Stimulated activated naive CD4-positive, alpha-beta T cell treated with Interleukin-2 at 50 U/mL for 16 hours (primary cell): ENCODE measurements at places on chromosomes 5 and 9.

- DNase-seq = no peak
These were observed 40.5 kb upstream of the TMC1 start for GRCh38 chr9:72480921-72481320.

- DNase-seq = no peak
These were observed 242.5 kb upstream of the RFX3 start for GRCh38 chr9:3768286-3768685.

- no peak for DNase-seq
These were observed 22.6 kb downstream of the ENTREP1 start for GRCh38 chr9:69347607-69348006.

DNA sequence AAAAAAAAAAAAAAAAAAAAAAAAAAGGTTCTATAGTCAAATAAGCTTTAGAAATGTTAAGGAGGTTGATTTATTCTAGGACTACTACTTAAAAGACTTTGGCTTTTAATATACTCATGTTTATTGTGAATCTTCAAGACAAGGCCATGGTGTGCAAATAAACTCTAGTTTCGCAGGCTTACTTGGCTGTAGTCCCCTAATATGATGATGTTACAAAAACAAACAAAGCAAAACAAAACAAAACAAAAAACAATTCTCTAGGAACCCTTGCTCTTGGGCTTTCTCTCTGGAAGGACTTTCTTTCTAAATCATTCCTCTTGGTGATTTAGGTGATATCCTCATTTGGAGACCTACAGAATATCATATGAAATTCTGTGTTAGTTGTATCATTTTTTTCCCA lies 172.0 kb downstream of the GDNF start:
- no peak for DNase-seq

DNA sequence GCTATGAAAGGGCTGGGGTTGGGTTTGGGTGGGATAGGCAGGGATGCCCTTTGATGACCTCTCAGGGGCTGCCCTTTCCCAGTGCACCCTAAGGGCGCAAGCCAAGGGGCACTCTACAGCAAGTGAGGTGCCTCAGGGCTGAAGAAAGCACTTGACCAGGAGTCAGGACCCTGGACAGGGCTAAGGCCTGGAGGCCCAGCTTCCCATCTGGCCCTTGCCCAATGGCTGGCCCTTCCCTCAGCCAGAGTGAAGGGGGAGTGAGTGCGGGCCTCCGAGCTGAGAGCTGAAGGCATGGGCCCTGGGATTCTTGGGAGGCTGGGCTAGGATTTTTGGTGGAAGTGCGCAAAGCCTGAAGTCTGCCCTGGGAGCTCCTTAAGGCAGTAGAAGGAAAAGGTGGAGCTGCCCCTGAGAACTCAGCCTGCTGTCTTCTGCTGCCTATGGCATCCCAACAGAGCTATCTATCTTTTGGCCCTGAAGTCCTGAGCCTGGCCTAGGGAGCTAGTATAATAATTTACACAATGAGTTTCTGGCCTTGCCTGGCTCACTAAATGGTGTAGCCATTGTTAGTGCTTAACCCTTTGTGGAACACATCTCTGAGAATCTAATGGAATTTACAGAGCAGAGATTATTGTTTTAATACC lies 16.4 kb downstream of the JADE2 start:
- no peak for DNase-seq

DNA sequence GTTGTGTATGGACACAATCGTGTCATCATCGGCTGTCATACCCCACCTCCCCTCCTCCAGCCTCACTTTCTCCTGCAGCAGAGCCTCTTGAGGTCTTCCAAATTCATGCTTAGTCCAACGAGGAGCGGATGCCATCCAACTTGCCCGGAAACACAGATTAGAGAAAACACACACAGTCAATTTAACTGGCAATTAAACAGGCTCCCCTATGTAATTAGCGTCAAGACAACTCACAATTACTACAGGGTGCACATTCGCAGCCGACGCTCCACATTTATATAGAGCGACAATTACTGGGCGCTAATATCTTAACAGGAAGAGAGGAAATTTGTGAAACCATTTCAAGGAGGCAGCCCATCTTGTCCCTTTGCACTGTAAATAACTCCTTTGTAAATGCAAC lies 86.0 kb upstream of the ZNF618 start:
- DNase-seq = no peak

DNA sequence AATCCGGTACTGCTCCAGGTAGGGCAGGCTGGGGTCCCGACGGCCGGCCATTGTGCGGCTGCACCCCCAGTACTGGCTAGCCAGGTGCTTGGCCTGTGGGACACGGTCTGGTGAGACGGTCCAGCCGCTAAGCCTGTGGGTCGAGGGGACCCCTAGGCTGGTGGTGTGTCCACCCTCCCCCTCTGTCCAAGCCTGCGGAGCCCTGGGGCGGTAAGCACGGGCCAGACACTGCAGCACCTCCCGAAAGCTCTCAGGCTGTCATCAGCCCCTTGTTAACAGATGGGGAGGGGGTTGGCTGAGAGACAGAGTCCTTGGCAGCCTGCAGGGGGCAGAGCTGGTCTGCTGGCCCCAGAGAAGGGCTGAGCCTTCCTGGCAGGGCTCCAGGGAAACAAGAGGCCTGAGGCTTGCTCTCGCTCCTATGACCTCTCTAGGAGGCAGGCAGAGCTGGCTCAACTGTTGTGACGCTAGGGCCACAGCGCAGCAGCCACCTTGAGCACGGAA lies 11.8 kb upstream of the MRNIP start:
- no peak for DNase-seq

GRCh38 chr5:60929024-60929423 lies 15.8 kb downstream of the ERCC8 start:
- DNase-seq = no peak

- DNase-seq = no peak
These were observed 56.5 kb upstream of the TESK1 start for GRCh38 chr9:35548571-35548970.

DNA sequence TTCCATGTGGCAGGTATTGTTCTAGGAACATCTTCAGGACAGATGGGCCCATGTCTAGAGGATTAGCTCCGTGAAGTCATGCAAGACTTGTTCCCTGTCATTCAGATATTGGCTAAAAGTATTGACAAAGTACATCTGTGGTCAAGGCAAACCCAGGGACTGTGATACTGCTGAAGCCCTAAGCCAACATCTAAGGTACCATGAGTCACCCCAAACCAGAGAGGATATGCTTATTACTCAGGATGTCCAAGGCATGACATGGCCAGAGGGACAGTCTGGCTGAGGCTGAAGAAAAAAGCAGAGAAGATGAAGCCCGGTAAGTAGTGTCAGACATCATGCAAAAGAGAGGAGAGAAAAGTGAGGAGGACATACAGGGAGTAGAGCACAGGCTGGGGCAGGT lies 31.0 kb downstream of the HMHB1 start:
- DNase-seq = no peak

DNA sequence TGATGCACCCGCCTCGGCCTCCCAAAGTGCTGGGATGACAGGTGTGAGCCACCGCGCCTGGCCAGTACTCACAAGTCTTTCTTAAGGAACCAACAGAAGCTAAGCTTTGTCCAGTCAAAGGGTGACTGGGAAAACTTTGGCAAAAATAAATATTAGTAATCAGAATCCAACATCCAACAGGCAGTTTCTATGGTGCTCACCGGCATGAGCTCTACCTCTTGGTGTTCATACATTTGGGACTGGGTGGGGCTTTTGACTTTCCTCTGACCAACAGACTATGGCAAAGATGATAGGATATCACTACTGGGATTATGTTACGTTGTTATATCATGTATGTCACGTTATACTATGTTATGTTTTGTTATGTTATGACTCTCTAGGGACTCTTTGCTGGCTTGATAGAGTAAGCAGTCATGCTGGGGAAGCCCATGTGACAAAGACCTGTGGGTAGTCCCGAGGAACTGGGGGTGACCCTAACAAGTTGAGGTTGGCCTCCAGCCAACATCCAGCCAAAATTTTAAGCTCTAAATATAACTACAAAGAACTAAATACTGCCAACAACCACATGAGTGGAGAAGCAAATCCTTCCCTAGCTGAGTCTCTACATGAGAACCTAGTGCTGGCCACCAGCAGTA lies 6.0 kb downstream of the RASGEF1C start:
- no peak for DNase-seq

DNA sequence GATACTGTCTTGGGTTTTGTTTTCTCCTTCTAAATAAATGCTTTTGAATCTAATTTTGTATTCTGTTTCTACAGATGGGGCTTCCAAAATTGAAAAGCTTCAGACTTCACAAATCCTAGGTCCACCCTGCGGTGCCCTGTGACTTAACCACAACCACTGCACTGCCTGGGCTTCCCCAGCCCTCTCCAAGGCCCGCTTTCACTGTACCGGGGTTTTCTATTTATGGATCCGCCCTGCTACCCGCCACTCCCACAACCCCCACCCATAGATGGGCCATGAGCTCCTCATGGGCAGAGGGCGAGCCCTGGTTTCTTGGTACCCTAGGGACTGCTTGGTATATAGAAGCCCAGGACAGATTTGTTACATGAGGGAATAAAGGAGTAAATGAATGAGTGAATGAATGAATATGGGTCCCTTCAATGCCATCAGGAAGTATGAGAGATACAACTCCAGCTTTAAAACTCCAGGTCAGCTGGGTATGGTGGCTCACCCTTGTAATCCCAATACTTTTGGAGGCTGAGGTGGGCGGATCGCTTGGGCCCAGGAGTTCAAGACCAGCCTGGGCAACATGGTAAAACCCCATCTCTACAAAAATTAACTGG lies 39.8 kb upstream of the NEK6 start:
- peak; percentile 8 for DNase-seq

- no peak for DNase-seq
These were observed 865.0 kb downstream of the PTPRD start for GRCh38 chr9:9747787-9748186.

GRCh38 chr5:401146-402034 lies 41.6 kb upstream of the EXOC3 start:
- no peak for DNase-seq

GRCh38 chr9:100473276-100474081 lies 530 bp downstream of the TMEFF1 start:
- peak; percentile 13 for DNase-seq

DNA sequence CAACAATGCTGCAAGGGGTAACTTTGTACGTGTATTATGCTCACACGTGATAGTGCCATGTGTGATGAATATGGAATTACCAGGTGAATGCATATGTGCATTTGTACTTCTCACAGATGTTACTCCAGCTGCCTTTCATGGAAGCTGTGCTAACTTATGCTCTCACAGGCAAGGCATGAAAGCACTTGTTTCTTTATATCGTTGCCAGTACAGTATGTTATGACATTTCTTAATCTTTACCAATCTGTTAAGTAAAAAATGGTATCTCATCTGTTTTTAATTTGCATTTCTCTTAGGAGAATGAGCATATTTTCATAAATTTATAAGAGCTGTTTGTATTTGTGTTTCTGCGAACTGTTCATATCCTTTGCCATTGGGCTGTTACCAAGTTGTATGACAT lies 311.8 kb upstream of the DMRT1 start:
- no peak for DNase-seq

DNA sequence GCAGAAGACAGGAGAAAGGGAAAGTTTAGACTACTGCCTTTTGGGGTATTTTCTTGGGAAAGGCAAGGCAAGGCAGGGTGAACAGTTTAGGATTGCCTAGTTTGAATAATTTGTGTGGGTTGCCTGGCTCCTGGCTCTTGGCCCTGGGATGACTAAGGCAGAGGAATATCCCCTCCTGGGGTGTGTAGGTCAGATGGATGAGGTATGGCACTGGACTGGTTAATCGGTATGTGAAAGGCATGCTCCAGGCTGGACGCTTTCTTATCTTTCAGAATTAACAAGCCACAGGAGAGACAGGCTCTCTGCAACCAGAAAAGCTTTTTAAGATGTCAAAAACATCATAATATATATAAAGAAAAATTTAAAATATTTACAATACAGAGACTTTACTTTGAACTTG lies 58.6 kb downstream of the STARD4 start:
- DNase-seq = no peak

DNA sequence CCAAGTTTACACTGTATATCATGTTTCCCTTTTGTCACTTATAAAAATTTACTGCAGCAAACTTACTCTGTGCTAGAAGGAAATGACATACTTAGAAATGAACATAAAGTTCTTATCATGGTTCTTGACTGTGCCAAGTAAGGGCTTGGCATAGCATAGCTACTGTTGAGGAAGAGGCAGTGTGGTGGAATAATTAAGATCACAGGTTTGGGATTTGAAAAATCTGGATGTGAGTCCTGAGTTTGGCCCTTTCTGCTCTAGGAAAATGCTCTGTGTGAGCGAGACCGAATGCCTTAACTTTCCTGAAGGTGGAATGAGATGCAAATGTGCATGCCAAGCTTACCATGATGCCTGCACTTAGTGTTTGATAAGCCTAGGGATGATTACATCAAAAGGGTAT lies 99.5 kb downstream of the INSYN2B start:
- no peak for DNase-seq

- DNase-seq = no peak
These were observed 536 bp upstream of the STX17 start for GRCh38 chr9:99905833-99906402.

DNA sequence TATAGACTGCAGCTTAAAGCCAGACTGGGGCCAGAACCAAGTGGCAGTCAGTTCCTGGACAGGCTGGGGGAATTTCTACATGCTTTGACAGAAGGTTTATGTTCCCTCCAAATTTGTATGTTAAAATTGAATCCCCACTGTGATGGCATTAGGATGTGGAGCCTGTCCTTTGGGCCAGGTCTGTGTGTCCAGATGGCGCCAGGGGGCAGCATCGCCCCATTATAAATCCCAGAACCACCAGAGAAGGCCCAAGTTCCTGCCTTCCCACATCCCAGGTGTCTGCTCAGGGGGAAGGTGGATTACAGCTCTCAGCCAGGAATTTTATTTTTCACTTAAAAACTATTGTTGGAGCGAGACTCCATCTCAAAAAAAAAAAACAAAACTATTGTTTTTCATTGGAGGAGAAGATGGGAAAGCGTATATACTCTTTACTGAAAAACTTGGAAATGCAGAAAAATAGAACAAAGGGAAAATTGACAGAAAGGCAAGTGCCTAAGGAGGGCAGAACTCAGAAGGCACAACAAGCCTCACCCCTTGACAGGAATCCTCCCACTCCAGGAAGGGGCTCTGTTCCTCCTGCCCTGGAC lies 5.0 kb downstream of the IL3 start:
- DNase-seq = peak; percentile 41

DNA sequence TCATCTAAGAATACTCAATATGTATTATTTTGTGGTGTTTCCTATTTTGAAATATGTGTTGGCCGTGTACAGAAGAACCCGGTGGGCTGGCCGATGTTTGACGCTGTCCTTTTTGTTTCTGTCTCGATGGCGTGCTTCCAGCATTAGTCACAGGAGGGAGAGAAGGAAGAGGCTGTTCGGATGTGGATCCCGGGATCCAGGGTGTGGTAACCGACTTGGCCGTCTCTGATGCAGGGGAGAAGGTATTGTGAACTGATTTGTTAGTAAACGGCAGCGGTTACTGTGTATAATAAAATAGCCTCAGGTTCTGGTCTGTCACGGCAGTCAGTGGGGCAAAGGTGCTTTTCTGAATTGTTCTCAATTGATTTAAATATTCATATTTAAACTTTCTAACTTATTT lies 275.0 kb downstream of the ARHGEF28 start:
- no peak for DNase-seq

- DNase-seq = no peak
These were observed 35.0 kb upstream of the UNC5A start for GRCh38 chr5:176775409-176775808.

- DNase-seq = no peak
These were observed 576.9 kb downstream of the EBF1 start for GRCh38 chr5:158522776-158523175.

- DNase-seq = no peak
These were observed 384.8 kb upstream of the PCSK5 start for GRCh38 chr9:75505654-75506053.

- no peak for DNase-seq
These were observed 16.6 kb downstream of the DMRTA1 start for GRCh38 chr9:22463205-22463604.

GRCh38 chr9:1173211-1173610 lies 123.1 kb downstream of the DMRT2 start:
- DNase-seq = no peak
